Activated CD8-positive, alpha-beta memory T cell treated with anti-CD3 and anti-CD28 coated beads, Interleukin-2, amount 10 ng/mL, durations not matched to agents 7 days and 5 days (primary cell): ENCODE measurements at places on chromosomes 5 and 9. TPM values are rescaled to one million over a fixed set of nuclear protein-coding genes. Genes with fewer than 3 reads are reported as not detected.

The UBE2B gene
- 74.6 TPM for total RNA-seq

The PCDHGB1 gene
- total RNA-seq, result not detected

The PALM2AKAP2 gene
- total RNA-seq, result not detected

The LRRC19 gene
- total RNA-seq, result not detected

The KCNMB1 gene
- not detected for total RNA-seq

The SH3RF2 gene
- not detected for total RNA-seq

The TMEM252 gene
- not detected for total RNA-seq

The LCNL1 gene
- total RNA-seq, result 0.09 TPM

The EGR1 gene
- 10.0 TPM for total RNA-seq

The TRIM23 gene
- 10.3 TPM for total RNA-seq

The PCDHAC1 gene
- total RNA-seq, result not detected

The BHMT2 gene
- total RNA-seq, result not detected

The GADD45G gene
- 12.9 TPM for total RNA-seq

The ARL14EPL gene
- total RNA-seq, result not detected

The ANKDD1B gene
- not detected for total RNA-seq

The NUTM2G gene
- not detected for total RNA-seq

The N4BP3 gene
- total RNA-seq, result 1.1 TPM

The MYOZ3 gene
- total RNA-seq, result not detected

The CD274 gene
- total RNA-seq, result 10.4 TPM

The NEUROG1 gene
- total RNA-seq, result not detected

The SPATA31A3 gene
- not detected for total RNA-seq

The GLRA1 gene
- not detected for total RNA-seq

The HAVCR1 gene
- total RNA-seq, result 2.7 TPM

The PCDHGB6 gene
- not detected for total RNA-seq

The SNCB gene
- not detected for total RNA-seq
